CD14-positive monocyte (primary cell): ENCODE measurements at places on chromosomes 16 and 17.

GRCh38 chr17:72560303-72561247, 439.8 kb downstream of the SOX9 start:
- DNase-seq = peak; percentile 7

- no peak for DNase-seq
These were observed 834 bp downstream of the MRPL12 start for GRCh38 chr17:81703747-81704654.

GRCh38 chr16:9123871-9124270, 32.4 kb downstream of the HAPSTR1 start:
- DNase-seq = peak; percentile 96

- DNase-seq = no peak
These were observed 5.5 kb upstream of the NCBP3 start for GRCh38 chr17:3851461-3852100.

- DNase-seq = no peak
These were observed 166.8 kb downstream of the PRKCB start for GRCh38 chr16:24002619-24003018.

DNA sequence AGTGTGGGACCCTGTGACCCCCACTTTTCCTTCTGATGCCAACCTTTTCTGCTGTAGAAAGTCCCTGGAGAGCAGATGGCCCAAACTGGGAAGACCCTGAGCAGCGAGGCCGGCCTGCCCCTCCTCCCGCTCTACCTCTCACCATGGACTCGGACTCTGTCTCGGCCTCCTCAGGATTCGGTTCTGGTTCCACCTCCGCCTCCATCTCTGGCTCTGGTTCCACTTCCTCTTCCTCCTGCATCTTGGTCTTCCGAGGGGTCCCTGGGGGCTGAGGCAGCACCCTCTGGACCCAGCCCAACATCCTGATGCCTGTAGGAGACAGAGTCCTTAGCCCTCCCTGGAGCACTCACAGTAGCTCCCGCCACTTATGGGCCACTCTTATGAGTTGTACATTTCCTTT, 3.9 kb downstream of the CNGB1 start:
- no peak for DNase-seq

GRCh38 chr17:73138541-73139138, 26.2 kb upstream of the SSTR2 start:
- no peak for DNase-seq

DNA sequence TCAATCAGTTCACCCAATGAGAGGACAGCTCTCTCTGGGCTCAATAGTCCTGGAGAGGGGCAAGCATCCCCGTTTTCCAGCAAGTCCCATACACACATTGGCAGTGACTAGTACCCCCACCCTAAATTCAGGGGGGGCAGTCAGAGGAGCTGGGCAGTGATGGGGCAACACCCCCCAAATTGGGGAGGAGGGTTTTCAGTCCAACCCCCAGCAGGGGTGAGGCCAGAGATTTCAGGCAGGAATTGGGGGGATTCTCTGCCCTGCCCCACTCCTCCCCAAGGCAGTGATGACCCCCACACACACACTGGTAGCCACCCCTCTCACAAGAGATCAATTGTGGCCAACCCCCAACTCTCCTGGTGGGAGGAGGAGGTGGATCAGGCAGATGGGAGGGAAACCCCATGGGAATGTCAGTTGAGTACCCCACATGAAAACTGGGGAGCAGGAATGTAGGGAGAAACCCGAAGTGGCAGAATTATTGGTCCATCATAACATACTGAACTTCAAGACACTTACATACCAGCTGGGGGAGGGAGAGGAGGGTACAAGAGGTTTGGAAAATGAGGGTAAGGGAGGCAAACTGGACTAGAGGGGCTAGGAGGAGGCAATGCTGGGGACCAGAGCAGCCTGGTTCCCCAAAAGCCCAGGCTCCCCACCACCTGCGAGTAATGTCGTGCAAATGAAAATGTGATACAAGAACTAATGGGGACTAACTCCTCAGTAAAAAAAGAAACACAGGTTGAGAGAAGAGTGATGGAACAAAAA, 3.1 kb downstream of the VAMP2 start:
- no peak for DNase-seq

DNA sequence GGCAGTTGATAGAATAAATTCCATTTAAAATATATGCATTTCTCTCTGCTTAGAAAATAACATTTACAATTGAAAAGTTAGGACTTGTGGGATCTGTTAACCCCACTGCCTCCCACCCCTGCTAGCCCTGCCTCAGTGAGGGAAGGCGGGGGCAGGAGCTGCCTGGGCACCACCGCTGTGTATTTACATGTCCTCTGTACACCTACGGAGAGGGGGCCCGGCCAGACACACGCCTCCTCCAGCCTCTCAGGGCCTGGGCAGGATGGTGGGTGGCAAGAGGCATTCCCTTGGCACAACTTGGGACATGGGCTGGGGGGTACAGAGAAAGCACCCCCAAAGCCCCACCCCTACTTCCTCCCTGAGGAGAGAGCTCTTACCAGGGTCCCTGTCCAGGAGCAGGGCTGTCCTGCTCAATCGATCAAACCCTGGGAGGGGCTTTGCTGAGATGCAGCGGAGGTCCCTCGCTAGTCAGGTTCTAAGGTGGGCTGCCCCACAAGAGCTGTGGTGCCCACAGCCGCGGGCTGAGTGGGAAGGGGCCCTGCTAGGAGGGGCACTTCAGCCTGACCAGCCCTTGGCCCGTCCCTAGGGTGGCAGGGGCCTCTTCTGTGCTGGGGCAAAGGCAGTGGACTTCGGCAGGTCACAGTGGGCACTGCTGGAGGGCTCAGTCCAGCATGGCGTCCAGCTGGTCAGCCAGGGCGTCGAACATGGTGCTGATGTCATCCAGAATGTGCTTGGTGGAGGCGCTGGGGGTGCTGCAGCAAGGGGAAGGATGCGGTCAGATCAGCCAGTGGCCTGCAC, 14.7 kb downstream of the CASKIN2 start:
- no peak for DNase-seq

- DNase-seq = peak; percentile 48
These were observed 30.0 kb downstream of the TBC1D16 start for GRCh38 chr17:80005360-80006338.

GRCh38 chr17:61981323-61981722, 53.5 kb upstream of the INTS2 start:
- DNase-seq = no peak

- no peak for DNase-seq
These were observed 5.6 kb downstream of the TP53I13 start for GRCh38 chr17:29573871-29574731.

GRCh38 chr17:82892899-82893565, 53.2 kb upstream of the ZNF750 start:
- no peak for DNase-seq

- DNase-seq = no peak
These were observed 44.2 kb downstream of the MARF1 start for GRCh38 chr16:15598648-15599190.

DNA sequence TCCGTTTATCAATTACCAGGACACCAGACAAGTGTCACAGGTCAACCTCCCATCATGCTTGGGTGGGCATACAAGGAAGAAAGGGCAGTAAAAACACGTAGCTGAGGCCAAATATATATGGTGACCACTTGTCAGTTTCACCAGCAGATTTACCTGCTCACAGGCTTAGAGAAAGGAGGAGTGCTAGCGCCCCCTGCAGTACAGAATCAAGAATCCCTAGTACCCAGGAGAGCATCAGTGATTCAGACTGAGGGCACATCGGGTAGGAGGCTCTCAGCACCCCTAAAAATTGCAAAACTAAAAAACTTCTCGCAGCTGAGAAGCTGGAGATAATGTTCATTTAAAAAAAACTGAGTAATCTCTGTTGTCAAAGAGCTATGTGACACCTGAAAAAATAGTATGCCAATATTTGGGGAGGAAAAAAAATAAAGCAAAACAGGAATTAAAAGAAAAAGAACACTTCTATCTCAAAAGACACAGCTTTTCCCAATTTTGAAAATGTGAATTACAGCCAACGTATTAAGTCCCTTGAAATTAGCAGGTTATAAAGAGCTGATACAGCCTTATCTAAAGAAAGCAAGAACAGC, 21.2 kb upstream of the MON1B start:
- DNase-seq = peak; percentile 27
